Activated CD4-positive, alpha-beta T cell treated with anti-CD3 and anti-CD28 coated beads for 24 hours (primary cell): ENCODE measurements at places on chromosomes 1 and 21.

GRCh38 chr1:212545941-212546635 lies 62.5 kb upstream of the ATF3 start:
- no peak for DNase-seq

GRCh38 chr1:33709783-33710718 lies 153.8 kb upstream of the HMGB4 start:
- no peak for DNase-seq

- no peak for DNase-seq
Measured at GRCh38 chr1:228407106-228408040, 738 bp upstream of the TRIM11 start.

GRCh38 chr1:156886583-156887281 lies 6.8 kb upstream of the PEAR1 start:
- no peak for DNase-seq

GRCh38 chr1:67675800-67676199 lies 9.2 kb upstream of the GADD45A start:
- DNase-seq: no peak
